ENCODE measurements at places on chromosomes 12 and 14.
A peak's percentile ranks its signal among the peaks of the same experiment; 100 is the strongest.

- no peak for DNase-seq
Measured at GRCh38 chr14:62364161-62364560, 601.9 kb downstream of the SNAPC1 start.

- no peak for DNase-seq
Measured at GRCh38 chr14:34460841-34461240, 1.2 kb downstream of the SPTSSA start.

- DNase-seq: no peak
Measured at GRCh38 chr12:102481705-102482425, 1.5 kb upstream of the IGF1 start.

DNA sequence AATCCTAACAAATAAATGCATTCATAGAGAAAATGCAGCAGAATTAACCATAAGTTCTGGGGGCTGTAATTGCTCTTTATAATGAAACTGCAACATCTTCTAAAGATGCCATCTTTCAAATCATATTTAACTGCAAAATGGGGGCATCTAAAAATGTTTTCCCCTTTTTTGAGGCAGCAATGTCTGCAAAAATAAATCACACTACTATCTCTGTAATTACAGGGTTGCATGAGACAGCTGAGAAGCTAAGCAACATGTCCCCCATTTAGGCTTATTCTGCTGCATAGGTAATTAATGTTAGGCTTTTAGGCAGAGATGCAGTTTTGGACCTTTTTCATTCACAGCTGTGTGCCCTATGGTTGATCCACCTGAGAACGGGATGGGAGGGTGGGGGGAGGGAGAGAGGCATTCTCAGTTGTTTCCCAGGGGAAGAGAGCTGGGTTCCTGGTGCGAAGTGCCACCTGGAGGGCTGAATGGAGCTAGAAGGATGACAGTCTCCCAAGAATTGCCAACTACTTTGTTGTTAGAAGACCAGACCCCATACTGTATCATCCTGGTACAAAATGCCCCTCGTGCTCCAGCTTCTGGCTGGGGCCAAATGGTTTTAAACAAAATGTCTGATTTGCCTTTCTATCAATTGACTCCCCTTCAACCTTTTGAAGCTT is 154.2 kb downstream of the APAF1 start:
- no peak for DNase-seq

DNA sequence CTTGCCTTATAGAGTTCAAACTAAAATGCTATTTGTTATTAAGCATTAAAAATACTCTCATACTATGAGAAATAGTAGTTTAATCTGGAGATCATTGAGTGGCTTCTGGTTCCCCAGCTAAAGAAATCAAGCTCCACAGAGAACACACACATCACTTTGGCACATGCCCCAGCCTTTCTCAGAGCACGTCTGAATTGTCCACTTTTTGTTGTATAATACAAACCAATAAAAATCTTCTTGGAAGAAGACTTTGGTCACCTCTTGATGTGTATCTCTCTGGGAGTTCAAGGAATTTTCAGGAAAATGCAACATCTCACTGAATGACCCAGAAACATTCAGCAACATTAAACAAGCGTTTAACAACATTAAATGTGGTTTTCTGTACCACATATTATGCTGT is 413.9 kb downstream of the GALC start:
- DNase-seq: no peak

- no peak for DNase-seq
Measured at GRCh38 chr12:54033106-54033979, 493 bp downstream of the HOXC5 start.

- DNase-seq: no peak
Measured at GRCh38 chr14:102192840-102193502, 53.3 kb downstream of the WDR20 start.

- DNase-seq: no peak
Measured at GRCh38 chr14:77327111-77327510, 6.3 kb downstream of the GSTZ1 start.

- no peak for DNase-seq
Measured at GRCh38 chr12:112810235-112810917, 18.8 kb downstream of the RPH3A start.

- no peak for DNase-seq
Measured at GRCh38 chr14:56460469-56460868, 119.1 kb upstream of the TMEM260 start.

DNA sequence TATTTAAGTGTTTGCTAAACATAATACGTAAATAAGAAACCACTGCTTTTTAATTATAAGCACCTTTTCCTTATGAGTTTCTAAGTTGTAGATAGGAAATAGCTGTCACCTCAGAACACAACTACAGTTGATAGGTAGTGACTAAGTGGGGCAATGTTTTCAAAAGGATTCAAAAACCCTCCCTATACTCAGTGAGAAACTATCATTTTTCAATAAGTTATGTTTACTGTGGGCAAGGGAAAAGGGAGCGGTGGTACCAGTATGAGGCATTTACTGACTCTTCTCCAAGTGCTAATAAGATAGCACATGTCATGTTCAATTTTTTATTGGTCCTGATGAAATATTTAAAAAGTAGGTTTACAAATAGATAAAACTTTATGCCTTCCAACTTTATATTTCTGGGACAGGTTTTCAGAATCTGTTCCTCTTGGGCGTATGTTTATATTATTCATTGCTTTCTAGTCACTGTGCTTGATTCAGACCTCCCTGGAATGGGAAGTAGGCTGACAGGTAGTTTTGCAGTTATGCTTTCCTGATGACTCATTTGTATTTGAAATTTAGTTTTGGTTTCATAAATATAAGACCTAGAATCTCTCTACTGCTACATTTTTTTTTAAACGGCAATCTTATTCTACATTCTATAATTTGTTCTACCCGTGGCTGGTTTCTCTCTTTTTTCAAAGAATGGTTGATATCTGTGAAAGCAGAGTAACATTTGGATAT is 153.1 kb downstream of the TMEM117 start:
- DNase-seq: no peak

DNA sequence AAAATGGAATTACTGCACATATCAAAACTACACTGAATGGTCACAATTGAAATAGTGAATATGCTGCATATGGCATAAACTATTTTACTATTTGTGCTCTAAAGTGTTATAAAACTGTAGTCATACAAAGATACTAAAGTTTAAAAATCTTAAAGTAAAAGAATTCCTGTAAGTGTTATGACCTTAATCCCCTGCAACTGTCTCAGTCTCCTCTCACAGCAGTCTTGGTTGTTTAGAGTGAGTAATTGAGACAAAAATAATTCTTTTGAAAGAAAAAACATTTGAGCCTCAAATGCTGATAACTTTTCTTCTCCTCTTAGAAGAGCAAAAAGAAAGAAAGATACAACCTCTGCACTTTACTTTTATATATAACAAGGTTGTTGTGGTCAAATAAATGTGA is 99.9 kb downstream of the SYT1 start:
- no peak for DNase-seq

GRCh38 chr12:111443086-111443485 is 37.4 kb downstream of the SH2B3 start:
- no peak for DNase-seq

GRCh38 chr12:48198672-48198971 is 4.5 kb downstream of the OR10AD1 start:
- peak; percentile 72 for DNase-seq

Data from ascending aorta (tissue), 2 donors.